Renal cortical epithelial cell (primary cell): ENCODE measurements at places on chromosomes 4 and X.

- DNase-seq = peak; percentile 38
Measured at GRCh38 chr4:91288702-91289311, 1015.0 kb upstream of the GRID2 start.

DNA sequence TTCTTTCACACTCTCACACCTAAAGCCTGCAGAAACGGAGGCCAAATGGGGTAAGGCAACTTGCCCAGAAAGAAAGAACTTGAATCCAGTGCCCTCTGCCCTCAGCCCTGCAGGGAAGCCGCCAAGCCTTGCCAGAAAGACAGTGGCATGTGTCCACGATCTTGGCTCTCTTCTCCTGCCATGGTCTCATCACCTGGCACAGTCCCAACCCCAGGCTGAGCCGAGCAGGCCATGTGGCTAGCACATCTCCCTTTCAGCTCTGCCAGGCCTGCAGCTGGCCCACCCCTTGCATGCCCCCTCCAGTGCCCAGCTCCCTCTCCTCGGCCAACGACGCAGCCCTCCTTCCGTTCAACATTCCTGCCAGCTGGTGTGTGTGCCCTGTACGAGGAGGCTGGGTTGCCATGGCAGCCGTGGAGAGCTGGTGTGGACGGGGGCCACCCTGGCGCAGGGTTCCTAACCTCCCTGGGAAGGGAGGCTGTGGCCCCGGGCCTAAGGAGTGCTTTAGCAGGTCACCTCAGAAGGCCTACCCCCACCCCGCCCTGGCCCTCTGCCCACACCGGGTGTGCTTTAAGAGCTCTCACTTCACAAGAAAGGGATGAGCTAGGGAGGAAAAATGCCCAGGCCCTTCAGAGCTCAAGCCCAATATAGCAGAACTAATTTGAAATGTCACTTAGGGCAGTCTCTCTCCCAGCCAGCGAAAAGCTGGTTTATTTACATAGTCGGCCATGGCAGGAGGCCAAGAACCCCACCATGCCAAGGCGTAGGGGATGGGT, 73.0 kb upstream of the PJA1 start:
- no peak for DNase-seq

DNA sequence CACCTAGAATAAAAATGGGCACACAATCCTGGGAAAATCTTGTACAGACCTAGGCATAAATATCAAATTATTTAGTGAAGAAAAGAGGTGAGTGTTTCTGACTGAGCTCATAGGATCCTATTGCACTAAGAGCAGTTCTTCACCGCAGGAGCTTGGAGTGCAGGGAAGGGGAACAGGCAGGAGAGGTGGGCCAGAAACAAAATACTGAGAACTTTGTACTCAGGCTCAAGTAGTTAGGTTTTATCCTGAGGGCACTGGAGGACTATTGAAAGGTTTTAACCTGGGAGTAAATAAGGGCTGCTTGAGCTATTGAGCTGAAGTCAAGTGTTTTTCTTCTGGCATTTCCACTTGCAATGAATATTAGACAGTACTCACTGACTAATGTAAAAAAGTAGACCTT, 12.2 kb downstream of the EPHA5 start:
- no peak for DNase-seq

GRCh38 chrX:112736310-112736709, 56.6 kb upstream of the LHFPL1 start:
- DNase-seq = no peak

DNA sequence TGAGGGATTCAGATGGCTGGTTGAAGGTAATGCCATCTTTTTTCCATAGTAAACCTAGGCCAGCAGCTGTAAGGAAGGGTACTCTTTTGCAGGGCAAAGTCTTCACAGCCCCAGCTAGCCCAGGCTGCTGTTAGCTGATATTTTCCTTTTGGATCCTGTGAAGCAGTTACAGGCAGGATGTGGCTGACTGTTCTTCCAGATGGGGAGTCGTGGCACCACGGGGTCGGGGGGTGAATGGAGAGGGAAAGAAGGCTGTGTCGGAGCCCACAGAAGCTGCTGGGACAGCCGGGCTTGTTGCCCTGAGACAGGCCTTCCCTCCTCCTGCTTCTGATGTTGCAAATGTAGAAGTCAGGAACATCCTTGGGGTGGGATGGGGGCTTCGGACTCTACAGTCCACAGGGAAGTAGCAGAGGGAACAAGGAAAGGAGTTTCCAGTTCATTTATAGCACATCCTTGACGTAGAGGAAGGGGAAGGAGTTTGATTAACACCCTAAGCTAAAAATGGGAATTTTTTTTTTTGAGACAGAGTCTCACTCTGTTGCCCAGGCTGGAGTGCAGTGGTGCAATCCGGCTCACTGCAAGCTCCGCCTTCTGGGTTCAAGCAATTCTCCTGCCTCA, 64.6 kb upstream of the TMEM150C start:
- no peak for DNase-seq

GRCh38 chr4:37453999-37454800, 209.7 kb downstream of the NWD2 start:
- DNase-seq = no peak

GRCh38 chrX:23937100-23937499, 29.3 kb downstream of the CXorf58 start:
- DNase-seq = no peak

- no peak for DNase-seq
Measured at GRCh38 chrX:20500171-20500865, 233.6 kb upstream of the RPS6KA3 start.

DNA sequence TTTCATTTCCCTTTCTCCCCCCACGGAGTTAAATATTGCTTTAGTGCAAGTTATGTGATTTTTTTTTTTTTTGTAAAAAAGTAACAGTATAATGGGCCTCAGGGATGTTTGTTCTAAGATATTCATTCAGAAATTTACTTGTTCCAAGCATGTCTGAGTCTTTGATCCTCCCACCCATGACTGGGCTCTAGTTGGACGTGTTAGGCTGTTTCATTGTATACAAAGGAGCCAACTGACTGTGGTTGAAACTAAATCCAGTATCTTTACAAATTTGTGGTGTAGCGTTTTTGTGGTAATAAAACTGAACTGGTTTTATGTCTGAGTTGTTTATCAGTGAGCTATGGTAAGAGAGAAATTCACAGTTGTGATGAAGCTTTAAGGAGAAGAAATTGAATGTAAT, 74.1 kb downstream of the DOCK11 start:
- no peak for DNase-seq

- DNase-seq = peak; percentile 12
Measured at GRCh38 chr4:85486425-85487086, 11.6 kb downstream of the ARHGAP24 start.

GRCh38 chrX:53681661-53682060, 4.9 kb downstream of the HUWE1 start:
- no peak for DNase-seq

GRCh38 chr4:127686658-127687057, 43.5 kb upstream of the SLC25A31 start:
- peak; percentile 52 for DNase-seq

- DNase-seq = peak; percentile 46
Measured at GRCh38 chrX:123797543-123798447, 62.1 kb upstream of the XIAP start.

GRCh38 chr4:164212134-164212533, 541.8 kb upstream of the SMIM31 start:
- peak; percentile 68 for DNase-seq

GRCh38 chr4:8230033-8230432, 30.9 kb downstream of the SH3TC1 start:
- no peak for DNase-seq
